CD4-positive, alpha-beta T cell treated with Interleukin-4 for 4 hours (primary cell): ENCODE measurements at places on chromosomes 3 and 15.
A peak's percentile ranks its signal among the peaks of the same experiment; 100 is the strongest.

DNA sequence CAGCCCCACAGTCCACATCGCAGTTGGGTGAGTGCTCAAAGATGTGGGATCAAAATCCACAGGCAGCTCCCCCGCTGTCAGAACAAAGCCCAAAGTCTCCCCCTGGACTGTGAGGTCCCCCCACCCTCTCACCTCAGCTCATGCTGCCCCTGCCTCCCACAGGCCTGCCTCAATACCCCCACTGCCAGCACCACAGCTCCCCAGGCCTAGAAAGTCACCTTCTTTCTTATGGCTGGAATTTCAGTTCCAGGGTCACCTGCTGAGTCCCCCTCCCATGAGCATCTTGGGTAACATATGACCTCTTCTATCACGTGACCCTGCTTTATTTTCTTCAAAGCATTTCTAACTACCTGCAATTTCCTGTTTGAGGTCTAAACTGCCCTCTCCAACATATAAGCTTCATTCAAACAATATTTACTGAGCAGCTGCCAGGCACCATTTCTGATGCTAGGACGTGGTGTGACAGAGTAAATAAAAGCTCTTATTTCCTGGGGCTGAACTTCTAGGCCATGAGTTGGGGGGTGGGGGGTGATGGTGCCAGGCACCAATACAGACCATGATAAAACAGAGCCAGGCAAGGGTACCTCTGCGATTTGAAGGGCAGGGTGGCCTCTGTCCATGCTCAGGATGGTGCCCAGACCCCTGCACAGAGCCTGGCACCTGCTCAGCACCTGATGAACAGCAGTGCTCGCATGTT is 2.4 kb upstream of the TMEM89 start:
- no peak for DNase-seq

DNA sequence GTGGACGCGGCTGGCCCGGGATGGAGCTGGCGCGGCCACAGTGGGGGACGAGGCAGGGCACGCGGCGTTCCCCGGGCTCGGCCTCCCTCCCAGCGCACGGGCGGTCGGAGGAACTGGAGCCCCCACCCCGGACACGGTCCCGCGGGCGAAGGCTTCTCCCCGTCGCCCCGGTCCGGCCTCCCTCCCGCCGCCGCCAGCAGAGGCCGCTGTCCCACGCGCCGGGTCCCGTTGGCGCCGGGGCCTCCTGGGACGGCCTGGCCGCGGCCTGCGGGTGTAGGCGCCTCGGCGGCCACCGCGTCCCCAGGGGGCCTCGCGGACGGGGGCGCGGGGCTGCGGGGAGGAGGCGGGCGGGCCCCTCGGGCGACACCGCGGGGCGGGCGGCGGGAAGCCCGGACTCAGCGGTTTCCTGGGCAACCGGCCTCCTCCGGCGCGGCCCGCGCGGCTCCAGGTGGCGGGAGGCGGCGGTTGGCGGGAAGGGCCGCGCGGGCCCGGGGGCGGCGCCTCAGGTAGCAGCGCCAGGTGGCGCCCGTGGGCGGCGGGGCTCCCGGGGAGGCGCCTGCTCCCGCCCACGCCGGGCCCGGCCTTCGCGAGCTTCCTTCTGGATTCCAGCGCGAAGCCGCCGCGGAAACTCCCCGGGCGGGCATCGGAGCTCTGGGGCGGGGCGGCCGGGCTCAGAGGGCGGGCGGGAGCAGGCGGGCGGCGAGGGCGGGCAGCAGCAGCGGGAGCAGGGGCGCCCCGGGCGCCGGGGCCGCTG is 26.7 kb downstream of the MELTF start:
- DNase-seq = peak; percentile 75

DNA sequence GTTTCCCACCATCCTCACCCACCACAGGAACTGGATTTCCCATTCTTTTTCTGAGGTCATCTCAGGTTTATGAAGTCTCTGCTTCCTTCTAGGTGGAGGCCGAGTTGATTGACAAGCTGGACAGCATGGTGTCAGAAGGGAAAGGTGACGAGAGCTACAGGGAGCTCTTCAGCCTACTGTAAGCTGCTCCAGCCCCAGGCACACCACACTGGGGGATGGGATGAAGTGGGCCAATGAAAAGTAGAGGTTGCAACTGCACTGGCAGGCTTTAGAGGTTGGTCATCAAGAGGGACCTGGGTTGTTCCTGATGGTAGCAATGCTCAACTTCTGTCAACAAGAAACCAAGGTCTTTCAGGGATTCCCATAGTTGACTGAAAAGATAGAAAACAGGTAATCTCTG is 55.0 kb upstream of the MANF start:
- no peak for DNase-seq

- DNase-seq = no peak
Observed at GRCh38 chr3:53159156-53160060, 1.6 kb upstream of the PRKCD start.

DNA sequence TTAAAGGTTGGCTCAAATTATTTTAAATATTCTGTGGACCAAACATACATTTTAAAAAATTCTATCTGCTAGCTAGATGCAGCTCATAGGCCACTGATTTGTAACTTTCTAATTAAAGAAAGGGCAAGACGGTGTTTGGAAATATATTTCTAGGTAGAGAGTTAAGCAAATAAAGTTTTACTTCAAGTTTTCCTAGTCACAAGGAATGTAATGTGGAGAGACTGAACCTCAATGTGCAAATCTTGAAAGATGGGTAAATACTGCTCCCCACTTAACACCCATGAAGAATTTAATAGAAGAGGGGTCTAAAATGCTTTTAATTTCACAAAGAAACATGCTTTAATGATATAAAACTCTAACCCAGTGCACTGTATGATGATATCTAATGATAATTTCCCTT is 175.2 kb downstream of the TIGIT start:
- no peak for DNase-seq

DNA sequence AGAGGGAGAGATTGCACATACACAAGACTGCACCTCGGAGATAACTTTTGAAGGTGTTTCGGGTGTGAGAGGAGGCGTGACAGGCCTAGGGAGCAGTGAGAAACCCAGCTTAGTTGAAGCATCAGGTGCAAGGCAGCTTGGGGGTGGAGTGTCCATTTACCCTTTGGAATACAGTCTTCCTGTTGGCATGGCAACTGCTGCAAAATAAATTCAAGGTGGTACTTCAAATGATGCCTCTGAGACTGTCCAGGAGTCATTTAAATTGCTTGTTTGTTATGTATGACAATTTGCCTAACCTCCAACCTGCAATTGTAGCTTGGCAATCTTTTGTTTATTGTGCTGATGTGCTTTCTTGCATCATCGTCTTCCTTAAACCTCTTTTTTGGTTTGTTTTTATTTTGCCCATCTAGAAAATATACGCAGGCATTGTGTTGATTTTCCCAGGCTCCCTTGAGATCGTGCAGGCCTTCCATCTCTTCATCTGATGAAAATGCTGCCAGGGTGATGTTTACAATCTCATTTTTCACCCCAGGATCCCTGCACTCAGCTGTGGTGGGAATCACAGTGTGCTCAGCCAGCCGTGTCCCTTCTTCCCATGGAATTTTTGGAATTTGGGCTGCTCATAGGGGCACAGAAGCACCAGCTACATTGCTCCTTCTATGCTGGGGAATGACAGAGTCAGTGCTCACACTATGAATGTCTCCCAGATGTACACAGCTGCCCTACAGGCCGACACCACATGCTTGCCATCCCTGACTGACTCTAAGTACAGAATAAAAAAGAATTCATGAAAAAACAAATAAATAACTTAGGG is 583.1 kb upstream of the CFAP20DC start:
- no peak for DNase-seq

- DNase-seq = no peak
Observed at GRCh38 chr3:8617921-8618320, 26.7 kb downstream of the SSUH2 start.

- DNase-seq = no peak
Observed at GRCh38 chr3:136377508-136377907, 127.4 kb downstream of the PCCB start.

DNA sequence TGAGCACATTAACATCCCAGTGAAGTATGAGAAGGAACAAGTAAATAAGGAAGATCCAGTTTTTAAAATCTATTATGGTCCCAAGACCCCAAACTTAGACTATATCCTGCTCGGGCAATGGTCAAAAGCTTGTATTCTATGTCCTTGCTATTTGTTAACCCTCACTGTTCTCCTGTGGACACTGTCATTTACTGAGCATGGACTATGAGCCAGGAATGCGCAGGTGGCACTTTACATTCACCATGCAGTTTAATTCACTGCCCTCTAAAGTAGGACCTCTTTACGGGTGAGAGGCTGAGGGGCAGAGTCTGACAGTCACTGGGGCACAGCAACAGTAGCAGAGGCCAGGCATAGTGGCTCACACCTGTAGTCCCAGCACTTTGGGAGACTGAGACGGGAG is 28.6 kb downstream of the SPATA12 start:
- DNase-seq = no peak

DNA sequence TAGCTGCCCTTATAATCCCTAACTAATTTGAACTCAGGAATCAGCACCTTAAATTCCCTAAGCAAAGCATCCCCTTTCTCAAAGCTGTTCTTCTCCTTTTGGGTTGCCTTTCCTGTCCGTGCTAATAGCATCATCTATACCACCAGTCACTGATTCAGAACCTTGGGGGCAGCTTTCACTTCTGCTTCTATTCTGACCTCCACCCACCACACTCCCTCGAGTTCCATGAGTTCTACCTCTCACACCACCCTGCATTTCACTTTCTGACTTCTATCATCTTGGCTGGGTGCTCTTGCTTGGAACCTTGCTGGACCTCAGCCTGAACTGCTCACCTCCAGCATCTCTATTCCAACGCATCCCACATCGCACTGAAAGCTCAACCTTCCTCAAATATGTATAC is 55.4 kb upstream of the KCNMB2 start:
- DNase-seq = no peak

GRCh38 chr3:190912736-190913135 is 50.2 kb upstream of the GMNC start:
- no peak for DNase-seq

DNA sequence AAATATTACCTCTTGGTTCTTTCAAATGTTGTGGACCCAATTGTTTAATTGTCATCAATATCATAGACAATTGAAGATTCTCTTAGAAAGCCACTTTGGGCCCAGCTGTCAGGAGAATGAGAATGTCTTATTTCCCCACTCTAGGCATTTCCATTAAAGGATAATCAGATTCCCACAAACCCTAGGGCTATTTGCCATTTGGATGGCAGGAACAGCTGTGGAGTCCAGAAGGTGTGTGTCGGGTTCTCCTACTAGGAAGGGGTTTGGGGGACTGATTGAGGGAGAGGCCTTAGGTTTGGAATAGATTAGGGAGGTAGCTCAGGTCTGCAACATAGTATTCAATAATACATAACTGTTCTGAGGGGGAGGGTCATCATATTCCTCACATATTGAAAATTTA is 35.2 kb upstream of the PLSCR5 start:
- DNase-seq = no peak

DNA sequence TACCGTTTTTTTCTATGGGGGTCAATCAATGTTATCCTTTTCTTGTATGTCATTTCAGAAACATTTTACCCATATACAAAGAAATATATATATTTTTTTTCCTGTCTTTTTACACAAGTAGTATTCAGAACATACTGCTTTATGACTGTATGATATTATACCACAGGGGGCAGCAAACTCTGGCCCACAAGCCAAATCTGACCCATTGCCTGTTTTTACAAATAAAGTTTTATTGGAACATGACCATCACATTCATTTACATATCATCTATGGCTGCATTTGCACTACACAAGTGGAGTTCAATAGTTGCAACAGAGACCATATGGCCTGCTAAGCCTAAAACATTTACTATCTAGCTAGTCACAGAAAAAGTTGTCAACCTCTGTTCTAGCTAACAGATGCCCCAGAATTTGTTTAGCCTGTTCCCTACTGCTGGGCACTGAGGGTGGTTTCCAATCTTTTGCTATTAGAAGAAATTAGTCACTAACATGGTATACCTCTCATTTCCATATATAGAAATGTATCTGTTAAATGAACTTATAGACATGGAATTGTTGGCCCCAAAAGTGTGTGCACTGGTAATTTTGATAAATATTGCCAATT is 57.7 kb downstream of the BFSP2 start:
- no peak for DNase-seq

GRCh38 chr3:40379674-40380306 is 7.2 kb upstream of the ENTPD3 start:
- no peak for DNase-seq

DNA sequence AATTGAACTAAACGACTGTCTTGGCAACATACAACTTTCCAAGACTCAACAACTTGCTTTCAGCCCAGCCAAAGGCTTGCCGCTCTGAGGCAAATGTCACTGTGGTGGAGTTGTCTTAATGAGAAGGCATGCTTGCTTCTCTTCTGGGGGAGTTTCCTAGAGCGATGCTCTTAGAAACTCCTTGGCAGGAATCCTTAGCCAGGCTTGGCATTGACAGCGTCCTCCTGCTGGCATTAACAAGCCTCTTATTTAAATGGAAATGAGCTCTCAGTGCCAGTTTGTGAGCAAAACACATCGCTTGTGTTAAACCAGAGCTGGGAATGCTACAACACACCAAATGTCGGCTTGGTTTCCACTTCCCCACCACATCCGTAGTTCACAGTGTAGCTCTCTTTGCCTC is 265.5 kb upstream of the TPRG1 start:
- DNase-seq = no peak

DNA sequence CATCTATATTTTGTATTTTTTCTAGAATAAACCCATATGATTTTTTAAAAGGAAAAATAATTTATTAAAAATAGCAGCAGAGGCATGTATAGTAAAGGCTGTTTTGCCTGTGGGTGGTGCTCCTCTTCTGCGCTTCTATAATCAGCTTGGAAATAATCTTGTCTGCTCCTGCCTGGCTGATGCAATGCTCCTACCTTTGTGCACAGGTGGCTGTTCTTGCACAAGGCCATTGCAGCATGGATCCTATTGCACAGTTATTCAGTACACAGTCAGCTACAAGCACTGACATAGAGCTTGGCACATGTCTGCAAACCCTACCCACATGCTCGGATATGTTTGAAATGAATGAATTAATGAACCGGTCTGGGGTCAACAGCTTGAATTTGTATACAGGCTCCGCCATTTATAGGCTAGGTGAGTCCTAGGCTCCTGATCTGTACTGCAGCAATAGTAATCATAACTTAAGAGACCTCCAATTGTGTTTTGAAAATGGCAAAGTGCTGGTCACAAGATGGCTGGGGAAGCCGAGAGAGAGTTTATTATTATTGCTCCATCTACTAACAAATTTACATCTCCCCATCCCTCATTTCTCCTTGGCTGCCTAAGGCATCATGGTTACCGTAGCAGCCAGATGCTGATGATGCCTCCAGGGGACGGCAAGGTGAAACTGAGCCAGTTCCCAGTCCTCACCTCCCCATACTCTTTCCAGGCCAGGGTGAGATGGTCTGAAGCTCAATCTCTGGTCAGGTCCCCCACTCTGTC is 532 bp upstream of the RTP1 start:
- no peak for DNase-seq

GRCh38 chr3:127589600-127590281 is 792 bp downstream of the TPRA1 start:
- DNase-seq = no peak

DNA sequence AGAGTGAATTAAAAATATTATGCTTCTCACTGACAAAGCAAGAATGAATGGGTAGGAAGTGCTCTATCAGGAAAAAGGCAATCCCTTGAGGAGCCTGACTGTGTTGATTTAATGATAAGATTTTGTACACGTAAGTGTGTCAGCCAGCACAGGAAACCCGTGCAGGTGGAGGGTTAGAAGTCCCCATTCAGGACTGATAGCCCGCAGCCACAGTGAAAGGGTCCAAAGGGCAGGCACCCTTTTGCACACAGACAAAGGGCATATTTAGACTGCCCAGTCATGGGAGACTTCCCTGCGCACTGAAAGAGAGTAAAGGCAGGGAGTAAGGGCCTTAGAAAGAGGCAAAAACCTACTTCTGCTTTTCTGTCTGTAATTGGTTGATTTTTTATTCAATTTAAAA is 26.4 kb upstream of the SKIL start:
- DNase-seq = no peak

- DNase-seq = no peak
Observed at GRCh38 chr3:65024148-65024547, 336.3 kb upstream of the ADAMTS9 start.
